ENCODE measurements at places on chromosomes 1 and 21.

DNA sequence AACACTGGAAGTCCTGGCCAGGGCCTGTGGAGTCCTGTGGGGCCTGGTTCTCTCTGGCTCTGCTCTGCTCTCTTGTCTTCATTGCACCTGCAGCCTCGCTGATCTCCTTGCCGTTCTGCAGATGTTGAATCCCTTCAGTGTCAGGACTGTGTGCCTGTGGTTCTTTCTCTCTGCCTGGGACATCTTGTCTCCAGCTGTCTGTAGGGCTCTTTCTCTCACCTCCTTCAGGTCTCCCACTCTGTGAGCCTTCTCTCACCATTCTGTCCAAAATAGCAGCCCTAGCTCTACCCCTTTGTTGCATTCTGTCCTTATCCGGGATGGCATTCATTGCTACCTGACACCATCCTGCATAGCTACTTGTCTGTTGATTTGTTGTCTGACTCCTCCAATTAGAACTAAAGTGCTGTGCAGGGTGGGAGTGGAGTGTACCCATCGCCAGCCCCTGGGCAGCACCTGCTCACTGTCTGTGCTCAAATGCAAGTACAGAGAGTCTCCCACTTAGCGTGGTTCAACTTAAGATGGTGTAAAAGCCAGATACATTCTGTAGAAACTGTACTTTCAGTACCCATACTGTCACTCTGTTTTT is 8.9 kb downstream of the PGBD2 start:
- DNase-seq = no peak

DNA sequence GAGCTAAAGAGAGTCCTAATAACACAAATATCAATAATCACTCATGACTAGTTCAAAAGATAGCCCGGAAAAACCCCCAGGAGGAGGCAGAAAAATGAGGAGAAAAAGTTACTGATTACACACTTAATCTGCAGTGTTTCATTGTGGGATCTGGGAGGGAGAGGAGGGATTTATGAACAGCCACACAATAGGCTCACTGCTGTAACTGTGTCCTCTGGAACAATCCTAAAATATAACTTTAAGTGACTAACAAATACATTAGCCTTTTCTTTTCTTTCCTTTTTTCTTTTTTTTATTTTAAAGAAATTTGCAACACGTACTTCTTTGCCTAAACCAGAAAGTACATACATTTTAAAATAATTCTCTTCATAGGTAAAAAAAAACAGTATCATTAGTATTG is 106.3 kb upstream of the LBR start:
- no peak for DNase-seq

GRCh38 chr1:32204943-32205361 is 519 bp upstream of the IQCC start:
- DNase-seq = no peak

- DNase-seq = no peak
These were observed 3.5 kb upstream of the FCMR start for GRCh38 chr1:206925106-206925736.

DNA sequence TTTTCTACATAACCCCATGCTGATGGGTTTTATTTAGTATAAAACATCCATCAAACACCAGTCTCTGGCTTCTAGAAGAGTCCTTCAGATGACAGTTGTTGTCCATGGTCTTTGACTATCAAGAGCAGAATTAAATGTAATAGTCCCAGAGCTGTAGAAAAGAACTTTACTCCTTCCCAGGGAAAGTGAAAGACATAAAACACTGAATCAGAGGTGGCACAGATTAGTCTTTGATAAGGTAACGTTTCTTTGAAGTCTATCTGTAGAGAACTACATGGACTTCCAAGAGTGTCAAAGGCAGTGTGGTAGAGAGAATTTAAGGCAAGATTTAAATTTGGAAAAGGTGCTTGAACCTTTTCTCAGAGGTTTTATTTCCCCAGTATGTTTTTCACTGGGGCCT is 21.9 kb downstream of the SYNC start:
- no peak for DNase-seq

- DNase-seq = no peak
These were observed 41.7 kb upstream of the PTCH2 start for GRCh38 chr1:44884746-44885145.

DNA sequence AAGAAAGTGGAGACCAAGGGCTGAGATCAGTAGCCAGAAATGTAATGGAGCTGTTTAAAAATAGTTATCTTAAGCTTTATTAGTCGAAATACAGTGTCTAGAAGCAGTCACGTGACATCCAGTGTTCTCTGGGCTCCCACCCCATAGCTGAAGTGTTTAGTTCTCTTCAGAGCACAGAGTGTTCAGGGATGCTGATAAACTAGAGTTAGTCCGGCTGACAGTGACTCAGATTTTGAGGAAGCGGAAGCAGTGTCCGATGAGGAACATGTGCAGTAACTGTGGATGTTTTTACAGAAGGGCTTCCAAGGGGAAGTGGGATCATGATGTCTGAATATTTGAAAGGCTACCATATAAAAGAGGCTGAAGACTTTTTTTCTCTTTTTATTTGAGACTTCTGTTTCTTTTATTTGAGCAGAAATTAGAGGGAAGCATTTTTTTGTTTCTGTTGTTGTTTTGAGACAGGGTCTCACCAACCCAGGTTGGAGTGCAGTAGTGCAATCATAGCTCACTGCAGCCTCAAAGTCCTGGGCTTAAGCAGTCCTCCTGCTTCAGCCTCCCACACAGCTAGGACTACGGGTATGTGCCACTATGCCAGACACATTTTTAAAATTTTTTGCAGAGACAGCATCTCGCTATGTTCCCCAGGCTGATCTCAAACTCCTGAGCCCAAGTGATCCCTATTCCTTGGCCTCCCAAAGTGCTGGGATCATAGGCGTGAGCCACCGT is 124.2 kb downstream of the GALNT2 start:
- no peak for DNase-seq

GRCh38 chr1:157407367-157407766 is 144.9 kb downstream of the FCRL5 start:
- DNase-seq = no peak

- DNase-seq = no peak
These were observed 349.7 kb downstream of the RWDD3 start for GRCh38 chr1:95583661-95584210.

DNA sequence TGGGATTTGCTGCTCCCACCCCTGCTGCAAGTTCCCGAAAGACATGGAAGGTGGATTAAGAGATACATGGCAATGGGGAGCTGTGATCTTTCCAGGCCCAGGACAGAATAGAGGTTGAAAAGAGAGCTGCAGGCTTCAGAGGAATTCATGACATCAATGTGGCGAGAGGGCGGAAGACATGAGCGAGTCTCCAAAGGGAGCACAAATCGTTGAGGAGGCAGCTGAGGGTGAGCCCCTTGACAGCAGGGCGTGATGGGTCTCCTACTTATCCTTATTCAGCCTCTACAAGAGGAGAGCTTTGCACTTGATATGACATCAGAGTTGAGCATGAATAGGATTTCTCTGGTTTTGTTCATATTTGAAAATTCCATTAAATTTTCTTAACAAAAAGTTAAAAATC is 45.5 kb upstream of the TACSTD2 start:
- no peak for DNase-seq

All from activated CD8-positive, alpha-beta memory T cell treated with anti-CD3 and anti-CD28 coated beads for 1 hour (primary cell).